ENCODE measurements at places on chromosomes 3 and 15.
A peak's percentile ranks its signal among the peaks of the same experiment; 100 is the strongest.

DNA sequence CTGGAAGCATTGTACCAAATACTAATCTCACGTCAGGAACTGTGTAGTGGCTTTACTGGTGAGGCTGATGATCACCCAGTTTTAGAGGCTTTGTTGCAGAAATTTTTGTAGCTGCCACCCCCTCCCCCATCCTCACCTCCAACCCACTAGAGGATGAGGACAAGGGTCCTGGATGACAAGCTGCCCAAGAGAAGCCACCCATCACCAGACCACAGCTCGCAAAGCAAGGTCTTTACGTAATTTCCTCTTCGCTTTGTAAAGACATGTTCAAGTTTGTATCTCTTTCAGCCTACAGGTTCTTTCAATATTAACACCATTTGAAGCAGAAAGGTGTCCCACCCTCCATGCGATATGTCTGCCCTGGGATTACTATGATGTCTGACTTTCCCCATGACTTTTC, 74.2 kb downstream of the LDHAL6B start:
- DNase-seq, result no peak

DNA sequence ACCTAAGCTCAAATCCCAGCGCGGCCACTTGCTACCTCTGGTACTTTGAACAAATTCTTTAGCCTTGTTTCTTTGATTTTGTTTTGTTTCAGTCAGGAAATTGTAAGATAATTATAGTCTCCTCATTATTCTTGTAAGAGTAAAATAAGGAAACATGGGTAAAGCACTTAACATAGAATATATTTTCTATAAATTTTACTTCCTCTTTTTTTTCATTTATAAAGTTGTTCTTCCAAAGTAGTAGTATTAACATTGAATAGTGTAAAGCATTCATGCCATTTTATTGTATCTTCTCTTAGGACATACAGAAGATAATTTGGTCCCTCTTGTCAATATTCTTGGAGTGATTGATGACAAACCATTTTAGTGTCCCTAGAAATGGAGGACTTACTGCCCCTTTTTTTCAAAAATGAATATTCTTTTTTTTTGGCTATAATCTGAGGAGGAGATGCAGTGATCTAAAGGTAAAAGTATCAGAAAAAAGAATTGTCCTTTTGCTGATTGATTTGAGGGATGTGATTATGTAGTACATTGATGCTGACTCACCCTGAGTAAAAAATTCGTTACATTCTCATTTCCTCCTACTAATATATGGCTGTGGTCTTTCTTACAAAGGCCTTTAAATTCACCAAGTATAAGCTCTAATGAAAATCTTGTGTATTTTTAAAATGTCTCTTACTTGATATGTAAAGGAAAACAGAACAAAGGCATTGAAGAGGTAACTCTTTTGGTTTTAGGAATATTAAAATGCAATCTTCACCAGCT, 51.0 kb downstream of the ALCAM start:
- no peak for DNase-seq

DNA sequence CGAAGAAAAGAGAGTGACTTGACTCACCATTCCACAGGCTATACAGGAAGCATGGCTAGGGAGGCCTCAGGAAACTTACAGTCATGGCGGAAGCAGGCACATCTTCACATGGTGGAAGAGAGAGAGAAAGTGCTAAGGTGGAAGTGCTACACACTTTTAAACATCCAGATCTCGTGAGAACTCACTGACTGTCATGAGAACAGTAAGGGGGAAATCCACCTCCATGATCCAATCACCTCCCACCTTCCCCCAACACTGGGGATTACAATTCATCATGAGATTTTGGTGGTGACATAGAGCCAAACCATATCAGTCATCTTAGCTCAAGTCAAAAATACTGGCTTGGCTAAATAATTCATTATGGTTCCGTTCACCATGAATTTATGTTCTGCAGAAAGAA, 45.3 kb upstream of the NEDD4 start:
- DNase-seq, result no peak

DNA sequence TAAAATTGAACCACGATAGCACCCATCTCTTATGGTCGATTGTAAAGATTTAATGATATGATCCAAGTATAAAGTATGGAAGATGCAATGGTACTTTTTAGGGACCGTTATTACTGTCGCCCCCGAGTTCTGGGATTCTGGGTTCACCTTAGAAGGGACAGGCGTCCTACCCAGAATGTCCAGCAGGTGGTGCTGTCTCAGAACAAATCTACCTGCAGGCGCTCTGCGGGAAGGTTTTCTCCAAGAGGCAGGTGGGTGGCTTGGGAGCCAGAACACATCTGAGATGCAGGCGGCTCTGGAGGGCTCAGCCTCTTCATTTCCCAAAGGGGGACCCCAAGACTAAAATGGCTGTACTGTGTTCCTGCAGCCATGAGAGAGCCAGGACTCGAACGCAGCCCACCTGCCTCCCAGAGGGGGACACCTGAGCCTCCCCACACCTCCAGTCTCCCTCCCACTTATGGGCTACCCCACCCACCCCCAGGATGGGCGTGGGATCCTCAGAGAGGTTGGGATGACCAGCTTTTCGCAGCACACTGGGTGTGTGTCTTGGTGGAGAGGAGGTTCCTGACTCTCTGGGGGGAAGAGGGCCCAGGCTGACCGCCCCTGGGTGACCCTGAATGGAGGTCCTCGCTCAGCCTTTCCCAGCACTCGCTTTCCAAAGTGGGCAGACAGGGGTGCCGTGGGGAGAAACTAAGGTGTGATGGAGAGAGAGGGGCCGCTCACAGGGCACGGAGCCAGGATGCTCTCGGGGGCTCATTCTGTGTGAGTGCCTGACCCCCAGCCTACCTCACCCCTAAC, 28.1 kb upstream of the CORO2B start:
- peak; percentile 48 for DNase-seq

DNA sequence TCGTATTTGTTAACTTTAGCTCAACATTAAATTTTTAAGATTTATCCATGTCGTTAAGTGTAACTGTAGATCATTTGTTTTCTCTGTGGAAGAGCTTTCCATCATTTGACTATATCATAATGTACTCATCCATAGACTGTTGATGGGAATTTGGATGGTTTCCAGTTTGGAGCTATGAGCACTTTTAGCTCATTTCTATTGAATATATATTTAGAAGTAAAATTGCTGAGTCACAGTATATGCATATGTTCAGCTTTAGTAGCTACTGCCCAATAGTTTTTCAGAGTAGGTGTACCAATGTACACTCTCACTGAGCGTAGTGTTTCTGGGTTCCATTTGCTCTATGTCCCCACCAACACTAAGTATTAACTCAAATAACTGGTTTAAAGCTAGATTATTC, 263.0 kb downstream of the ULK4 start:
- DNase-seq, result no peak

DNA sequence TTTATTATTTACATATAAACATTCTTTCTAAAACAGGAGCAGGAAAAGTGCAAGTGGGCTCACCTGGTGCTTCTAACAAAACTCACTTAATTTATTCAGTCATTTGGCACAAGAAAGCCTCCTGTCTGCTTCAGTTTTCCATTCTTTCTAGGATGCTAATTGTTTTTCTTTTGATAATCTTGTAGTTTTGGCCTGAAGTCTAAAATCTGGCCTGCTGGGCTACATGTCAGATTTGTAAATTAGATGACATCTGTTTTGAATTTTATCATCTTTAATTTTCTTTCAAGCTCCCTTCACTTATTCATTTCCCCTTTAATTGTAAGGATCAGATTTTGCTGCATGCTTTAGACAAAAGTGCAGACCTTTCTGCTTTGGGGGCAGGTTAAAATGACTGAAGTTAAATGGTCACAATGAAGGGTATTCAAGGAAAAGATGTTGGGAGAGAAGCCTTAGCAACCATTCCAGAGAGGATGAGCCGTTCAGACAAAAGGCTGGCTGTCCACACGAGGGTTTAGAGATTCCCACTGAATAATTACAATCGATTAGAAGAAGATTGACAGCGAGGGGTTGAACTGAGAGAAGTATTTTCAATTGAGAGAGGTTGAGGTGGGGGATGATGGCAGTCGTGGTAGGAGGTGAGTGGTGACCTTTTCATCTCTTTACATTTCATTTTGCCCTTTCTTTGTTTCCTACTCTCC, 59.9 kb upstream of the PTX3 start:
- no peak for DNase-seq

GRCh38 chr3:44420676-44421075, 56.8 kb downstream of the ZNF445 start:
- DNase-seq, result no peak

GRCh38 chr15:39922462-39923092, 2.5 kb upstream of the GPR176 start:
- no peak for DNase-seq

- DNase-seq, result no peak
These were observed 53.6 kb upstream of the RPL35A start for GRCh38 chr3:197896421-197896820.

GRCh38 chr15:68056097-68056865, 2.2 kb downstream of the PIAS1 start:
- DNase-seq, result no peak

GRCh38 chr15:78223396-78224022, 10.9 kb downstream of the ACSBG1 start:
- DNase-seq, result no peak

- no peak for DNase-seq
These were observed 228.4 kb downstream of the ITPR1 start for GRCh38 chr3:4721511-4721911.

DNA sequence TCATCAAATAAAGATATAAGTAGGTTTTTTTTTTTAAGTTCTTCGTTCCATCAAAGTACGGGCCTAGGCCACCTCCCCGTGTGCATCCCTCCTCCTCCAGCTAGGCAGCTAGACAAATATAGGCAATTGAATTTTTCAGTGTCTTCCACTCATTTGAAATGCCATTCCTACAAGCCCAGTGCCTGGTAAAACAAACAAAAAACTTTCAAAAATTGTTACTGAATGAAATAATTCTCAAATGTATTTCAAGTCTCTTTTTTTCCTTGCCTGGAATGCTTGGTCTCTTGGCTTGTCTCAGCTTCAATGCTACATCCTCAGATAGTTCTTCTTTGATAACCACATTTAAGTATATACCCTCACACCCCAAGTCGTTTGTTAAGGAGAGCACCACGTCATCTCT, 3.8 kb downstream of the EIF2AK4 start:
- DNase-seq, result no peak

- no peak for DNase-seq
These were observed 245.6 kb downstream of the CLSTN2 start for GRCh38 chr3:140180603-140181002.

- no peak for DNase-seq
These were observed 83.5 kb upstream of the CFAP20DC start for GRCh38 chr3:59133311-59133710.

DNA sequence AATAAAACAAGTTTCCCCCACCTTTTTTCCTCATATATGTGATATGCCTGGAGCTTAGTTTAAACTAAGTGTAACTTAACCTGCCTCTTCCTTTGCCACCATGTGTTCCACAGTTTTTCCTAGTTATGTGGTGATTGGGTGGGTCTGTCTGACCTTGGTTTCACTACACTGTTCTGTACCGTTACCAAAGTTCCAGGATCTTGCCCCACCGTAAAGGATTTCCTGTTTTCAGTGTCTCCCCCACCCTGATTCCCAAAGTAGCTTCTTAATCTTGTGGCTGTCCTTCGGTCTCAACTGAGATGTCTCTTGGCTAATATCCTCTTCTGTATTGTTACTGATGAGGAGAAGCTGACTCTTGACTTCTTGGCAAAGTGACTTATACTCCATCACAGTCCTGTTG, 6.4 kb upstream of the MGA start:
- no peak for DNase-seq

DNA sequence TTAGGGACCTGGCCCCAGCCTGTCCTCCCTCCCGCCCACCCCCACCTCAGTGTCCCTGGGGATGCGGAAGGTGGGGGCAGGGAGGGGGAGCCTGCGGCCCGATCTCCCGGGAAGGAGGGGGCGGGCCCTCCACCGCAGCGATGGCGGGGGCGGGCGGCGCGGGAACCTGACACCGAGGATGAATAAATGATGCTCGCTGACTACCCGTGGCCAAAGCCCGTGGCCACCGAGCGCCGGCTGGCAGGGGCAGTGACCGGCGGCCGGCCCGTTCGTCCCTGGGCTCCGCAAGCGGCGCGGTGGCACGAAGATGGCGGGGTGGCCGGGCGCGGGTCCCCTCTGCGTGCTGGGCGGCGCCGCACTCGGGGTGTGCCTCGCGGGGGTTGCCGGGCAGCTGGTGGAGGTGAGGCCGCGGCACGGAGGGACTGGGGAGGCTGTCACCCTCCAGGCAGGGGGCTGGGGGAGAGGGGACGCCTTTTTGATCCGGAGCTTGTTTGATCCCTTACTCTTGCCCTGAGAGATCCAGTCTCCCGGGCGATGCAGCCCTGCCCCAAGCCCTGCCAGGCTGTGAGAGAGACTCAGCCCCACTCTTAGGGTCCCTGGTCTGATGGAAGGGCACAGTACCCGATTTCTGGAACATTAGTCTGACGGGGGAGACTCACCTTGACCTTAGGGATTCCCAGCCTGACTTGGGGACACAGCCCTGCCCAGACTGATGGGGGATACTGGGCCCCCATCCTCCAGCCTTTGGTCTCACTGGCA, at the start of gene TMIE:
TMIE (plus strand) TSS at position 212 of the 759 bp plus-strand sequence; CDS start at position 308, 96 bp downstream.
- no peak for DNase-seq

- peak; percentile 3 for DNase-seq
These were observed 38.9 kb downstream of the RYK start for GRCh38 chr3:134211797-134212196.

GRCh38 chr3:127753338-127753737, 69.0 kb downstream of the MGLL start:
- DNase-seq, result no peak

GRCh38 chr15:74840851-74841775, 1.8 kb downstream of the ULK3 start:
- DNase-seq, result no peak

GRCh38 chr3:195394024-195394423, 48.8 kb downstream of the ACAP2 start:
- no peak for DNase-seq

DNA sequence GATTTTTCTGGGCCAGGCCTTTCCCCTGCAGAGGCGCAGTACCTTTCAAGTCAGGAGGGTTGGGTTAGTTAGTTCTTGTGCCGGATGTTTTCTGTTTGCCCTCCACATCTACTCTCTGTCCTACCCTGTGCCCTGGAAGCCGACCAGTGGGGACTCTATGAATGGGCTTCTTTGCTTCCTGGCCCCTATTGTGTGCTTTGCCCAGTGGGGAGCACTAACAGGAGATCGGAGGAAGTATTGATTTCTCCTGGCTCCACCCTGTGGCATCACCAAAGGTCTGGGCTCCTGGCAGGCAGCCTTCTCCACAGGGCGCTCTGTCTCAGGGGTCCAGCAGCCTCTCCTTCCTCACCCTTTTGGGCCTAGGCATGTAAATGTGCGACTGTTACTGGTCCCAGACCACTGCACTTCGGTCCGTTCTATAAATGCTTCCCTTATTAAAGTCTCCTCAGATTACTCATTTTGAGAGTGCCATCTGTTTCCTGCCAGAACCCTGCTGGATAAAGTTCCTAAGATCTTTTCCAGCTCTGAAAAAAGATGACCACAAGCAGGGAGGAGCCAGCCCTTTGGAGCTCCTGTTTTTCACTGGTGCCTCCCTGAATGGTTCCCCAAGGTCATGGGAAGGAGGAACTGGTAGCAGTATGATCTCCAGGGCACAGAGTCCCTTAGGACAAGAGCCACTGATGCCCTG, 44.5 kb downstream of the CTDSPL start:
- DNase-seq, result no peak

GRCh38 chr3:16211176-16211904, 36.9 kb downstream of the GALNT15 start:
- no peak for DNase-seq
